ENCODE measurements at places on chromosomes 3 and 15.

GRCh38 chr3:132135628-132136333 lies 101.0 kb upstream of the CPNE4 start:
- DNase-seq, result no peak

- no peak for DNase-seq
Observed at GRCh38 chr3:67947808-67948508, 293.5 kb upstream of the SUCLG2 start.

- no peak for DNase-seq
Observed at GRCh38 chr15:60005352-60006202, 1.5 kb downstream of the FOXB1 start.

DNA sequence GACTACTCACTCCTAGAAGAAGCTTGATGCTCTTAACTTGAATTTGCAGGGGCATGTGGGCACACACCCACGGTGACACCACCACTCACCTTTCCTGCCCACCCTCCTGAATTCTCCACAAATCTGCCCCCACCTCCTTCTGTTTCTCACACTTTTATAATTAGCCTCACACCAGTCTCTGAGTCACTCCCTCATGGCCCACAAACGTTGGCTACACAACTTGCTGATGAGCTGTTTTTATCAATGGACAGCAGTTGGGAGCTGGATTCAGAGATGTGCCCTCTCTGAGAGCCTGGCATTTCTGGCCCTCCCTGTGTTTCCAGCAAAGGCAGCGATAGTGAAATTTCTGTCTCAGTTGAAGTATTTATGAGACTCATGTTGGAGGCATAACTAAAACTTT lies 1.3 kb downstream of the COLQ start:
- DNase-seq, result no peak

- no peak for DNase-seq
Observed at GRCh38 chr15:69502470-69503045, 49.9 kb downstream of the RPLP1 start.

GRCh38 chr3:59425371-59425770 lies 375.5 kb upstream of the CFAP20DC start:
- DNase-seq, result no peak

GRCh38 chr3:28334552-28334951 lies 14.0 kb upstream of the ZCWPW2 start:
- no peak for DNase-seq

DNA sequence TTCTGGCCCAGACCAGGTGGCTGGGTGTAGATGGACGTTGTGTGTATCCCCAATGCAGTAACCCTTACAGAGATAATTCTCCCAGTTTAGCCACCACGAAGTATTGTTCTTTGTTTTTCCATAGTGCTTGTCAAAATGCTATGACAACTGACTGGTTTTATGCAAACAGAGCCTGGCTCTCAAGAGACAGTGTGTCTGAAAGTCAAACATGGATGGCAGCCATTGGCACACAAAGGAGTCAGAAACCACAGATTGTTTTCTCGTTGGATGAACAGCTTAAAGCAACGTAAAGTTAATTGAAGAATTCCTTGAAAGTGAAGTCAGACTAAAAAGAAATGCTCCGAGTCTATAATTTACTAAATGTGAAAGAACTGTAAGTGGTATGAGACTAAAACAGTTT lies 91.2 kb downstream of the FILIP1L start:
- no peak for DNase-seq

- no peak for DNase-seq
Observed at GRCh38 chr15:59105854-59106253, 908 bp downstream of the CCNB2 start.

Data from substantia nigra (tissue), 51 donors.